ENCODE measurements at places on chromosomes 1 and 21.

- DNase-seq = no peak
These were observed 543.5 kb downstream of the LMO4 start for GRCh38 chr1:87872189-87872588.

- DNase-seq = no peak
These were observed 22.1 kb downstream of the RRP1 start for GRCh38 chr21:43811262-43812105.

DNA sequence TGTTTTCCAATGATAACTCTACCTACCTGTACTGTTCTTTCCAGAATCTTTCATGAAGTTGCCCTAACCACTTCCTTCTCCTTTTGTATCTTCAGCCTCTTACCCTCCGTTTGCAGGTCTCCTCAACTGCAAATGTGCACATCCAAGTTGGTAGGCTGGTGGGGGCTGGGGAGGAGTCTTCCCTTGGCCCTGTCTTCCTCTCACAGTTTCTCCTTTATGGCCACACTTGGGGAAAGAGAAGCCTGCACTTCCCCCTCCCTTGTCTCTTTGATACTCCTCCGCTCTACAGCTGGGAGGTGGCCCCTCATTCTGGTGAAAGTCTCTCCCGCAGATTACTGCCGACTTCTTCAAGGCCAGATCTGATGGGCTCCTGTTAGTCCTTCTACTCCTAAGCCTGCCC is 26.9 kb upstream of the GPR88 start:
- no peak for DNase-seq

DNA sequence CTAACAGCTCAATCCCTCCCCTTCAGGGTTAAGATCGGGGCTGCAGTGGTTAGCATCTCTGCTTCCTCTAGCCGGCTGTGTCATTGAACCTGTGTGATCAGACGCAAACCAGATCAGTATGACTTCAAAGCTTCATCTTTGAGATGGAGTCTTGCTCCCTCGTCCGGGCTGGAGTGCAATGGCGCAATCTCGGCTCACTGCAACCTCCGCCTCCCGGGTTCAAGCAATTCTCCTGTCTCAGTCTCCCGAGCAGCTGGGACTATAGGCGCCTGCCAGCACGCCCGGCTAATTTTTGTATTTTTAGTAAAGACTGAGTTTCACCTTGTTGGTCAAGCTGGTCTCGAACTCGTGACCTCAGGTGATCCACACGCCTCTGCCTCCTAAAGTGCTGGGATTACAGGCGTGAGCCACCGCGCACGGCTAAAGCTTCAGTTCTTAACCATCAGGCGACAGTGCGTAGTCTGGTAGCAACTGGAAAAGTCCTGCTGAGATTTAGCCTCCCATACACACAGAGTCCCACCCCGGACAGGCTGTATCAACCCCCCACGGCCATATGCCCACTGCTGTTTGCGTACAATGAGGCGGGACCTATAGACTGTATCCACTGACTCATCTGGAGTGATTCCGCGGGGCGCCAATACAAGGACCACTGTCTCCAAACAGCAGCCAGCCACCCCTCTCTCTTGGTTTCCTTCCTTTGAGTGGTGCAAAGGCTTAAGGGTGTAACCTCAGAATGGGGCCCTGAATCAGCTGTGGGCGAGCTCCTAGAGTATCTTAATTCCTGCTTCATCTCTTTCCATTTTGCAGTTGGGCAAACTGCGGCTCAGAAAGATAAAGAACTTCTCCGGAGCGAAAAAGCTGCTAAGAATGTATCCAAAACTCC is 23.3 kb downstream of the CELA3A start:
- DNase-seq = peak; percentile 63

DNA sequence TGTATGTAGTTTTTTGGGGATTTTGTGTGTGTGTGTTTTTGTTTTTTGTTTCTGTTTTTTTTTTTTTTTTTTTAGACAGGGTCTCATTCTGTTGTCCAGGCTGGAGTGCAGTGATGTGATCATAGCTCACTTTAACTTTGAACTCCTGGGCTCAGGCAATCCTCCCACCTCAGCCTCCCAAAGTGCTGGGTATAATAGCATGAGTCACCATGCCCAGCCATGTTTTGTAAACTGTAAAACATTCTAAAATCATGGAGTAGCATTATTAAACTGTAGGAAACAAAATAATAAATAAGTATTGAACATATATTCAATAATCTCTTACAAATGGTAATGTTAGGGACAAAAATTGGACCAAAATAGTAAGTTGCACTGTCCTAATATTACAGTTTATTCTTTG is 124.0 kb downstream of the FAF1 start:
- no peak for DNase-seq

DNA sequence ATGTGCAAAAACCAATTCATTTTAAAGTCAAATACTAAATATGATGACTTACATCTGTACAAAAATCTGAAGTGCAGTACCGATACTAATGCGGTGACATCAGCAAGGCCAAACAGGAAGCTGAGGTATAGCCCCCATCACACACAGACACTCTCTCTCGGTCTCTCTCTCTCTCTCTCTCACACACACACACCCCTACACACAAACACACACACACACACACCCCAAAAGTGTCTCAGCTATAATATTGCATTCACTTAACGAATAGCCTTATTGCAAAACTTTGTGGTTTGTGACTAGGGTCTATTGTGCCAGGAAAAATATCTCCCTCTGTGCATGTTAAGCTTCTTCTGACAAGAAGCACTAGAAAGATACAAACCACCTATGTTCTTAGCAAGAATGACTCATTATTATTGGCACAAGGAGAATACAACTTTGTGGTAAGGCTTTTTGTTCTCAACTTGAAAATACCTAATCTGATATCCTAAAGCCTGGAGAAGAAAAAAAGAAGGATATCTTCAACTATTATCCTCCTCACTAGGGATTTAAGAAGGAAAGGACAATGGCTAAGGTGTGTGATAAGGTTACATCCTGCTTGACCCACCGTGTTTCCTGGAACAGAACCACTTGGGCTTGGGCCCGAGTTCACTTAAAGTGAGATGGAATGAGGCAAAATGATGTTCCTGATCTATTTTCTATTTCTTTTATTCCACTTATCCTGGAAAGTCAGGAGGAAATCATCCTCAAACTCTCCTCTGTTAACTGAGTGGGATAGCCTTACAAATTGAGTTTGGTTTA is 107.1 kb downstream of the NIBAN1 start:
- peak; percentile 19 for DNase-seq

DNA sequence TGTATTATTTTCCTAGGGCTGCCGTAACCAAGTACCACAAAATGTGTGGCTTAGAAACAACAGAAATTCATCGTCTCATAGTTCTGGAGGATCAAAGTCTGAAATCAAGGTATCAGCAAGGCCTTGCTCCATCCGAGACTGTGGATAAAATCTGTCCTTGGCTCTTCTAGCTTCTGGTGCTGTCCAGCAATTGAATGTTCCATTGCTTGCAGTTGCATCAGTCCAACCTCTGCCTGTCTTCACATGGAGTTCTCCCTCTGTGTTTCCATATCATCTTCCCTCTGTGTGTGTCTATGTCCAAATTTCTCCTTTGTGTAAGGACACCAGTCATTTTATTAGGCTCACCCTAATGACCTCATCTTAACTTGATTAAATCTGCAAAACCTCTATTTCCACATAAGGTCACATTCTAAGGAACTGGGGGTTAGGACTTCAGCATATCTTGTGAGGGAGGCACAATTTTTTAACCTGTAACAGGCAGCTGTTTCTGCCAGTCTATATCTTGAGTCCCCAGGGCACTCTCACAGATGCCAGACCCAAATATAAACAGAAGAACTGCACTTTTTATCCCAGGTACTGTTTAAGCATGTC is 84.2 kb downstream of the ERG start:
- no peak for DNase-seq

DNA sequence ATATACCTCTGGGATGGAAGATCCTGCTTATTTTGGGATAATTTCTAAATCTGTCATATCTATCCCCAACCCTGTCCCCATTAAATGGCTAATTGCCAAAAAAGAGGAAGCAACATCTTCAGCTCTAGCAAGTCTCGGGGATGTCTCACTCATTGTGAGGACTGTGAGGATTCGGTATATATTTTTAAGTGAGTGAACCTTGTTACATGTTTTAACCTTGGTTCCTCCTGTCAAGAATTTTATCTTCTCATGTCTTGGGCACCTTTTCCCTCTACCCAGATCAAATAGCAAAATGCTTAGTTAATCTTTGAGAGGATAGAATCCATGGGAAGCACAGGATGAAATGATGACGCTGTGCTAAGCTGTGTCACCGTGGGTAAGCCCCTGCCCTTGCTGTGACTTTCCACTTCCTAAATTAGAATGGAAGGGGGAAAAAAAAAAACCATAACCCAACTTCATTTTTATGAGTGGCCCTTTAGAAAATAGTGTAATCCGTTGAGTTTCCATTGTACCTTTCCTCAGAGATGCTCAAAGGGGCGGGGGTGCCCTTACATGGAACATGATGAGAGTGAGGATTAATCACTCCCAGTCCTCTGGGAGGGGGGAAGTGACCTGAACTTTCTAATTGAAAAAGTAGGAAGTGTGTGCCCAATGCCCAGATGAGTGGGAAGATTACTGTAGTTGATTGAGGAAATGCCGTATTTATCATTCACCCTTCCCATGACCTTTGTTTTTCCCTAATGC is 7.6 kb downstream of the ATP1A1 start:
- no peak for DNase-seq

DNA sequence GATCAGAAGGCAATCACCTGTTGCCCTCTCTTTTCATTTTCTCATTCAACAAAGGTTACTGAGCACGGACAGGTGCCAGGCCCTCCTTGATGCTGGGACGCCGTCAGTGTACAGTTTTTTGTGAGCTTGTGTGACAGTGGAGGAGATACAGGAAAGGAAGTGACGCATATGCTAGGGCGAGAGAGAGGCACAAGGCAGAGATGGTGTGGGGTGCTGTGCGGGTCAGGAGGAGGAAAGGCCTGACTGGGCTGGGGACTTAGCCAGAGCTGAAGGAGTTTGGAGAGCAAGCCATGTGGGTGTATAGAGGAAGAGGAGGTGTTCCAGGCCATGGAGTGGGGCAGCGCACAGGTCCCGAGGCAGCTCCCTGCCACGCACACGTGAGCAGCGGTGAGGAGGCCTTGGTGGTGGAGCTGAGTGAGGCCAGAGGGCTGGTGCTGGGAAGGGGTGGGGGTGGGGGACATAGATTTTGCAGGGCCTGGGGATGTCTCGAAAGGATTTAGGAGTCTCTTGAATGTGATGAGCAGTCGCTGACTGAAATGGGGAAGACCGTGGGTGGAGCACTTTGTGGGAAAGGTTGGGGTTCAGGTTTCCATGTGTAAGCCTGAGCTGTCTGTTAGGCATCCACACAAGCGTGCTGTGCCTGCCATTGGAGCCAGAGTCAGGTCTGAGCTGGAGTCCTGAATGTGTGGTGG is 46.0 kb downstream of the TRAPPC10 start:
- DNase-seq = no peak

DNA sequence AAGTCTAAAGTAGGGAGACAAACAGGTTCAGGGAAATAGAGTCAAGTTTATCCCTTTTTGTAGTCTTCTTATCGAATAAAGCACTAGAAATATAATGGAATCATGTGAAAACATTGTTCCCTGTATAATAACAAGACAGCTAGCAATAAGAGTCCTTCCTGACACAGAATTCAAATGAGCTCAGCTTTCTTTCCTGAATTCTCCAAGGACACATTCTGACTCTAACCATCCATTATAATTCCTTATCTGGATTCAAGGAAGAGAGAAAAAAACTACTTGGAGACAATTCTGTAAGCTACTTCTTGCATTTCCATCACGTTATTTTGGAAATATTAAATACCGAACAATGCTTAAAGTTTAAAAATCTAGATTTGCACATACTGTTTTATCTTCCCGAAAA is 58.8 kb downstream of the ANKRD13C start:
- DNase-seq = no peak

DNA sequence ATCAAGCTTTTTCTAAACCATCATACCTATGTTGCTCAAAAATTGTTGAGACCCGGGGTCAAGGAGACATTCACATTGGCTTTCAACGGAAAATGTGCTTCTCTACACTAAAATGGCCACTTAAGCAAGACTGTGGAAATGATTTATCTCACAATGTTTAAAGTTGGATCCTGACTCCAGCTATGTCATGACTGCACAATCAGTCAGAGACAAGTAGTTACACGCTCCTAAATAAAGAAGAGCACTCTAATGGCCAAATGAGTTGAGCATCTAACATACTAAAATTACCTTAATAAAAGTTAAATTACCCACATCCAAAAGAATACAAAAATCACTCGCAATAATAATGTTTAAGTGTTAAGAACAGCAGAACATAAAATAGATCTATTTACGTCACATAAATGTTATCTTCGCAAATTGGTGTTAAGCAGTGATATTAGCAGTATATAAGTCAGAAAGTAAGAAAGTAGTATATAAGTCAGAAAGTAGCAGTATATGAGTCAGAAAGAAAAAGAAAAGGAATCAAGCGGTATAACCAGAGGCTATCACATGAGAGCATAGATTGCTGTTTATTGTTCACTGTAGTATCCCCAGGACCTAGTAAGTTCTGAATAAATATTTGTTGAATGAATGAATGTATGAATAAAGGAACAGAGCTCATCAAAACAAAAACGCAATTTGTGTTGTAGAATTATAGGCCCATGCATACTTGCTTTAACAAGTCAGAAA is 28.4 kb downstream of the ZNF281 start:
- no peak for DNase-seq

GRCh38 chr1:15707239-15707925 is 23.3 kb downstream of the PLEKHM2 start:
- DNase-seq = no peak

- no peak for DNase-seq
These were observed 79.8 kb upstream of the COX20 start for GRCh38 chr1:244755673-244756072.

DNA sequence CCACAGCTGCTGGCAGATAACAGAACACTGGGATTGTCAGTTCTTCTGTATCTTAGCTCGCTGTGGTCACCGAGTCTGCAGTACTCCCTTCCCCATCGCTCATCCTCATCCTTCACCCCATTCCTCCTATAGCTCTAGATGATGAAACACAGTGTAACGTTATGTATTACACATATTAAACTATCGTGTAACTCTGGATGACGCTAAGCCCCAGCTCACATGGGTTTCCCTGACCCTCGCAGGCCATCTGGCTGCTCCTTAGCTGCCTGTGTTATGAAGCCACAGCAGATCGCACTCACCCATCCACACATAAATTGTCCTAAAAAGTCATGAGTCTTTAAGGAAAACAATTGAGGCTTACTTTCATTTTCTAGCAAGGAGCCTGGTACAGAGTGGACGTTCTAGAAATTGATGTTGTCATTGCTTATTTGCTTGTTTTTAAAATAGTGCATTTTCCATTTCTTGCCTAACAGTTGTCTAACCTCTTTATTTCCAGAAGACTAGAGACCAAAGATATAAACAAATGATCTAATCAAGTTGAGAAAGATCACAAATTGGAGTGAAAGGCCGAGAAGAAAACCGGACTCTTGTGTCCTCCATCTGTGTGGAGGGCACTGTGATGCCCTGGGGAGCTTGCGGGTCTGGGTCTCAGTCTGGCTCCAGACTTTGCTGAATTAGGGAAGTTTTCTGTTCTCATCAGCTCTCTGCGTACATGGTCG is 24.3 kb upstream of the PCP4 start:
- no peak for DNase-seq

DNA sequence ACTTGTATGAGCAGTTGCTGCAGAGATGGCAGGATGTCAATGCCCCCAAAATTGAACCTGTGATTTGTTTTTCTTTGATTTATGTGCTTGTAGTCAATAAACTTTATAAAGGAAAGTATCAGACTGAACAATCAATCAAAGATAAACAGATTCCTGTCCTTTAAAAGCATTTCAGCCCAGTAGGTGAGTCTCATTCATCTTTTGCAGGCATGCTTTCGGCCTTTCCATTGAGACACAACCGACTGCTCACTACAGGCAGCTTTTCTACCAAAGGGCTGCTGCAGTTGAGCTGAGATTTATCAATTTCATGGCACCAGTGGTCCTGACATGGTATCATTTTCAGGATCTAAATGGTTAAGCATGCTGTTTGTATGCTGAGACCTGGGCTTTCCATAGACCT is 513.6 kb upstream of the PTBP2 start:
- DNase-seq = no peak
